ENCODE measurements at places on chromosomes 4 and X. TPM values are rescaled to one million over a fixed set of nuclear protein-coding genes. Genes with fewer than 3 reads are reported as not detected.

- no peak for DNase-seq
Observed at GRCh38 chr4:141121768-141122454, 11.4 kb downstream of the RNF150 start.

- no peak for DNase-seq
Observed at GRCh38 chr4:7087036-7087435, 19.2 kb upstream of the GRPEL1 start.

- no peak for DNase-seq
Observed at GRCh38 chr4:66055999-66056398, 385.7 kb upstream of the EPHA5 start.

- no peak for DNase-seq
Observed at GRCh38 chrX:108090491-108091263, 665 bp downstream of the PSMD10 start.

GRCh38 chr4:97317201-97317600 is 826.1 kb downstream of the STPG2 start:
- no peak for DNase-seq

GRCh38 chr4:38532908-38533499 is 131.0 kb upstream of the KLF3 start:
- DNase-seq: no peak

GRCh38 chrX:25019707-25020390 is 4.1 kb upstream of the ARX start:
- DNase-seq: no peak

NAT8L gene
- not detected for total RNA-seq

BBS7 gene
- 13.9 TPM for total RNA-seq

DNA sequence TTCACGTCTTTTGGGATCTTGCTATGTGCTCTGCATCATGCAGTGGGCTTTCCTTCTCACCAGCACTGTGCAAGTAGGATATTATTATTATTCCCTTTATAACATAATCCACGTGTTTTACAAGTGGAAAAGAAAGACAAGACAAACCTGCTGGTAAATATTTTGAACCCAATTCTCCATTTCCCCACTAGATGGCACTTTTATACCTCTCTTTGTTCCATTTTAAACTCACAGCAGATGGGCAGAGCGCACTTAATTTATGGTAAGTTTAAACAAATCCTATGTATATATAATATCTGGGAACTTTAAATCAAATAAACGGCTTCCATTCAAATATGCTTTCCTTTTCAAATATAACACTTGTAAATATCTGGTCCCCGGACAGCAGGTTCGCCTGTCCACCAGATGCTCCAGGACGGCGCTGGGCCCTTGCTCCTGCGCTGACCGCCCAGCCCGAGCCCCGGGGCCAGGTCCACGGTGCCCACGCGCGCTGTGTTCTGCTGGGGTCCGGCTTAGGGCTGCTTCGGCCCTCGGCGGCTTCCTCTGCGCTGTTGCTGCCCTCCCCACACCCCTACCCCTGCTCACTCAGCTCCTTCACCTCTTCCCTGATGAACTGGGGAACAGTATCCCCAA is 31.1 kb downstream of the F11 start:
- DNase-seq: no peak

CXCL13 gene
- not detected for total RNA-seq

DNA sequence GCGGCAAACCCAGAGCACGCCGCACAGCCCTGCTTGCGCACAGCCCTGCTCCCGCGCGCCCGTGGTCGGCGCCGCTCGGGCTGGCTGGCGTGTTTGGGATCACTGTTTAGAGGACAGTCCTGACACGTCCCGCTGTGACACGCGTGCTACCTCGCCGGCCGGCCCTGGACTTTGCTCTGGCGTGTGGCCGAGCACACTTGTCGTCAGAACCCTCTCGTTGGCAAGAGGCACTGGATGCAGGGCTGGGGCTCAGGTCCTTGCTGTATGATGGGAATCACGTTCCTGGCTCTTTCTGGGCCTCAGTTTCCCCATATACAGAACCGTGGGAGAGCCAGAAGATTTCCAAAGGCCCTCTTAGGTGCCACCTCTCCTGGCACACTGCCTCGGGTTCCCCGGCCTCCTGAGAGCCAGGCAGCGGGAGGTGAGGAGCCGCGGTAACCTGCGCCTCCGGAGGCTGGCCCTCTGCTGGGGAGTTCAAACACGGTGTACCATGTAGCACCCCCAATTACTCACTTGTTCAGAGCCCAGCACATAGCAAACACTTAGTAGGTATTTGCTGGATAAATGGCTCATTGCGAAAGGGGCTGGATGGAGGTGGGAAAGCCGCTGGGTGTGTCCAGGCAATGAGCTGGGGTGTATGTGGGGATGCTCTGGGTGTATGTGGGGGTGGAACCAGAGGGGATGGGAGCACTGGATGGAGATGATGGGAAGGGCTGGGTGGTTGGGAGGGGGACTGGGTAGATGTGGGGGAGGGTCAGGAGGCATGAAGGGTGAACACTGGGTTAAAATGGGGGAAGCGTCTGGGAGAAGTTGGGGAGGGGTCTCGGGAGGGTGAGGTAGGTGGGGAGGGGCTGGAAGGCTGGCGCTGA is 76.6 kb downstream of the HTRA3 start:
- DNase-seq: no peak

GRCh38 chrX:154317391-154317995 is 21.9 kb downstream of the TKTL1 start:
- peak; percentile 34 for DNase-seq

DNA sequence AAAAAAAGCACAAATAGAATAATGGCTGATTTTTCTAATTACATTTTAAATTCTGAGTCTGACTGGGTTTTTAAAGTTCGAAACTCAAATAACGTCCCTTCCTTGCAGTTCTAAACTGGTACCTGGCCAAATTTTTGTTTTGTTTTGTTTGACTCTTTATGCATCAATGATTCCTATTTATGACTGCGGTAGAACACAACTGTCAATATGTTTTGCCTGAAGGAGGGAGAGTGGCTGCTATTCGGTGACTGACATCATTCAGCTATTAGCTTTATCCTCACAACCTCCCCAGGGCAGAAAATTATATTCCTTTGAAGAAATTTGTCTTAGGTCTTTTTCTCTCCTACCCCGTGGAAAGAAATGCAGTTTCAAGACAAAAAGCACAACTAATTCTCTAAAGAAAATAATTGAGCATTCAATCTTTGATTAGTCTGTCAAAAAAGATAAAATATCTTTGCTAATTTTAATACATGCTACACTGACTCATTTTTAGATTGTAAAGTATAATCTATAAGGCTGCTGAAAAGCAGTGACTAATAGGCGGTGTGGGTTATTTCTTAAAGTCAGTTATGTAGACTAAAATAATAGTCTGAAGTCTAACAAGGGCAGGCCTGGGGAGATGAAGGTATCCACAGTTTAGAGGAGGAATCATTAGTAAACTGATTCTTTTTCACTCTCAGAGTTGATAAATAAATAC is 61.9 kb downstream of the TMEM150C start:
- DNase-seq: no peak

DNA sequence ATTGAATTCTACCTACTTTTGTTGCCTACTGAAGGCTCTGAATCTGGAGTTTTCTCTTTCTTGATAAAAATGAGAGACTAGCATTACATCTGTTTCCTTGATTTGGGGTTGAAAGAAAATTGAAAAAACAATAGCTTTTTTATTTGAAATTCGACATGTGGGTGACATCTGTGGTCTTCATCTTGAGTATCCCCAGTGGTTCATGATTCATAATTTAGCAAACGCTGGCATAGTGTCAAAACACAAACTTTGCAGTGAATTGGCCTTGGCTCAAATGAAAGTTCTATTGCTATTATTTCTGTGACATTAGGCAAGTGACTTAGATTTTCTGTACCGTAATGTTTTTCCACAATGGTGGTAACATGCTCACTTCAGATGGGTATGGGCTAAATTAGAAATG is 747.6 kb downstream of the PCDH7 start:
- no peak for DNase-seq

- DNase-seq: no peak
Observed at GRCh38 chr4:48553720-48554119, 63.7 kb downstream of the ZAR1 start.
